Glomerular endothelial cell (primary cell): ENCODE measurements at places on chromosomes 2 and 18.

DNA sequence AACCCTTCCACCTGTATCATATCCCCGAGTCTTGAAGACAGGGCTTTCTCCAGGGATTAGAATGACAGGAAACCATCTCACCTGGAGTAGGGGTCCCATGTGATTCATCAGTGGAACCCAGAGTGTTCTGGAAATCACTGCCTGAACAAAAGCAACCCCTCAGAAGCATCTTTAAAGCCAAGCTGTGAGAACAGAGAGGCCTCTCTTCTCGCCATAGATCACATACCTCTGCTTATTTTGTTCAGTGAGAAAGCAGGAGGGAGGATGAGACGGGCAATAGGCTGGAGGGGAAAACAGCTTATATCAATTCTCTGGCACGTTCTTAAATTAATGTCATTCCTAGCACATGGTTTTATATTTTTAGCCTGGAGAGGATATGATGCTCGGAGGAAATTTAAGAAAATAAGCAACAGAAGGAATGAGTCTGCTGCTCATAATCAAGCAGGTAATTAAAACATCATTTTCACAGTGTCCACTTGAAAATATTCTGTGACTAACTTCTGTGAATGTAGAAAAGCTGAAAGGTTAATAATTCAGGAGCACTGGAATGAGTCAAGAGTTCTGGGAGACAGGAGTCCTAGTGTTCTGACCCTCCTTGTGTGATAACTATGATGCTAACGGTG lies 213.6 kb upstream of the SP5 start:
- DNase-seq = no peak

DNA sequence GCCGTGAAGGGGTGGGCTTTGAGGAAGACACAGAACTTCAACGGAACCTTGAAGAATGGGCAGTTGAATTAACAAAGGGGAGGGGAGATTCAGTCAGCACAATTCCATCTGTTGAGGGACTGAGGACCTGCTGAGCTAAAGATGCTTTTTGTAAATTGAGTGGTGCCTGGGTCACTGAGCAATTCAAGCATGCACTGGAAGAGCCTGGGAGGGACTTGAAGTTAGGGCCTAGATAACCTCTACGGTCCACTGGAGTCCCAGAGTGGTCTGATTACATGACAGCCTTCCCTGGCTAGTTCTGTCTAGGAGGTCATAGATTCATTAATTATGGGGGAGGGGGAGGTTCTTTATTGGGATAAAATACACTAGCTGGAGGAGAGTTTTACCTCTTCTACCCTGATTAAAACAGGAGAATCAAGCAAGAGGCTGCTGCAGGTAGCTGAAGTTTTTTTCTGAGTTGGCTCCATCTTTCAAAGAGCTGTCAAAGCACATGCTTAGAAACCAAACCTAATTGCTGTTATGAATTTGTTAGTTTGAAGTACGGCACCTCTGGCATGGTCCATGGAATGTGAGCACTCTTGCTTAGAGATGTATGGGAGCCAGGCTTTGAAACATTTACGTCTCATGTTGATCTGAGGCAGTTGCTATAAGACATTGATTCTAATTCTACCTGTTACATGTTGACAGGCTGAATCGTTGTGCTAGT lies 290.2 kb downstream of the PRKCE start:
- DNase-seq = no peak

DNA sequence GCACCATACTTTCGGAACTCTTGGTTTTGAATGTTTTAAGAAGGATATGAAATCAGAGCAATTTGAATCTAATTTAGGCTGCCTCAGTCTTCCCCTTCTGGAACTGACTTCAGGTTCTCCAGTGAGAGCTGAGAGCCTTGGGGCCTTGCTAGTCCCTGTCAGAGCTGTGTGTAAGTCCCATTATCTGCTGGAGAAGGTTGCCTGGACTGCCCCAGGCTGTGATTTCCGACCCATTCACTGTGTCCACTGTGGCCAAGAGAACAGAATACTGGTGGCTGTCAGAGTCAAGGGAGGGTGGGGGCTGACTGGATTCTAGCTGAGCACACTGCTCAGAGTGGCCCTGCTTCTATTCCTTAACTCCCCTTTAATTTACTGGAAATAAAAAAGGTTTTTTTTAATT lies 278.0 kb downstream of the KCNS3 start:
- DNase-seq = no peak

GRCh38 chr18:74063023-74063422 lies 84.6 kb downstream of the FBXO15 start:
- DNase-seq = no peak

DNA sequence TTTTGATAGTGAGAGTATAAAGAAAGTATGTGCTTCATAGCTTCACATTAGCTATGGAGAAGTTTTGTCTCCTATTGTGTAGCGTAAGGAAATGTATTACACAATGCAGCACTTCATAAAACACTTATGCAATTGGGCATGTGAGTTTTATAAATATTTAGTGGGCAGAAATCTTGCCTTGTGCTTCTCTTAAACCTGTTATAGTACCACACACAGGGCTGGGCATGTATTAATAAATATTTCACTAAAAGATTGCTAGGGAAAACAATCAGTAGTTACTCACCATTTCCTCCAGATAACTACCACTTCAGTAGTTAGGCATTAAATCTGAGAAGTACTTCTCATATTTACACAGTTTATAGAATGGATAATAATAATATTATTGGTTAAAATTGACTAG lies 1080.8 kb upstream of the PIK3C3 start:
- no peak for DNase-seq

DNA sequence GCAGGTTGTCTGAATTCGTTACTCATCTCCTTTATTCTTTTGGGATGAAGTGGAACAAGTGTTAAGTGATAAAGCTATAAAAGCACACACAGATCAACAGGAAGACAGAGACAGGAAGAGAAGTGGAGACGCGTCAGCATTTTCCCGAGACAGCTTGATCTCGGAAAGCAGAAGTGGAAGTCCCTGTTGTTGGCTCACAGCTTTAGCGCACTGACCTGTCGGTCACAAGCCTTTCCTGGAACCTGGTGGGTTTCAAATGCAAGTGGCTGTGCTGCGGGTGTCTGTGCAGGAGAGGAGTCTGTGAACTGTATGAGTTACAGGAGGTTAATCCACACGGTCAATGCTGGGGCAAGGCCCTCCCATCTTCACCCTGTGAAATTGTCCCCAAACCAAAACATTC lies 116.6 kb upstream of the PELI1 start:
- DNase-seq = no peak

DNA sequence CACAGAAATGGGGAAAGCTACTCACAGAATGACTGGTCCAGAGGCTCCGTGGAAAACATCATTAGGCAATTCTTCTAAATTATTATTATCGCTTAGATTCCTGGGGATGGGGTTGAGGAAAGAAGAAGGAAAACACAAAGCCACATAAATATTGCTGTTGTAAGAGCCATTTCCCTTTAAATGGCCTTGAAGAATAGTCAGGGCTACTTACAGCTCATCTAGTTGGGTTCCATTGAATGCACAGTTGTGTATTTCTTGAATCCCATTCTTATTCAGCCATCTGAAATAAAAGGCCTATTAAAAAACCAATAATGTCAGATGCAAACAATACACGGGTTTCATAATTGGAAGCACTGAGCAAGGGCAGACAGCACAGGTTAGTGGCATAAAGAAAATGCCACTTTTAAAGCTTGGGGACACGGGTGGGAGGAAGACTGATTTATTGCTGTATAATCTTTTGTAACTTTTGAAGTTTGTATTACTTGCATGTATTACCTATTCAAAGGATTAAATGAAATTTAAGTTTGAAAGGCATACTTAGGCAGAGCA lies 171.4 kb downstream of the FSHR start:
- no peak for DNase-seq

- DNase-seq = no peak
These were observed 36.8 kb downstream of the CHST10 start for GRCh38 chr2:100380681-100381080.

DNA sequence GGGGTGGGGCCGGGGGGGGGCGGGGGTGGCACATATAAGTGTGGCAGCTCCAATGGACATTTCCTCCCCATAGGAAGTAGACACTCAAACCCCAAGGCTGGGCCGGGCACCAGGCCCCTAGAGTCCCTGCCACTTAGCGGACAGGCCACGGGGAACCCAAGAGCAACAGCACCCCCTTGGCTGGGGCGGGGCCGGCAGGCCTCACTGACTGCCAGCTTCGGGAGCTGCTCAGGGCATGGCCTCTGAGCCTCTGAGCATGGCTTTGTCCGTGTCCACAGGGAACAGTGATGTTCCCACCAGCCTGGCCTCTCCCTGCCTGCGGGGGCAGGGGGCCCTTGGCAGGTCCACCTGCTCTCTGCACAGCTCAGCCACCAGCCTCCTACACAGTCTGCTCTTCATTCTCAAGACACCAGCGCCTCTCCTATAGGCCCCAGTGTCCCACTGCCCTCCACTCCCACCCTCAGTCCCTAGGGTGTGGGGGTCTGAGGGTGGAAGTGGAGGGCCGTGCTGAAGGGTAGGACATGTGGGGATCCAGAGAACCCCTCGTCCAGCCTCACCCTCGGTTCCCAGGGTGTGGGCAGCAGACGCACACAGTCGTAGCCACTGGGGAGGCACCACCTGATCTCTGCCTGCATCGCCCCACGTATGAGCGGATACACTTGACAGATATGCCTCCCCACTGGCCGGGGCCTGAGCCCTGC lies 106.7 kb downstream of the FAM210A start:
- no peak for DNase-seq

DNA sequence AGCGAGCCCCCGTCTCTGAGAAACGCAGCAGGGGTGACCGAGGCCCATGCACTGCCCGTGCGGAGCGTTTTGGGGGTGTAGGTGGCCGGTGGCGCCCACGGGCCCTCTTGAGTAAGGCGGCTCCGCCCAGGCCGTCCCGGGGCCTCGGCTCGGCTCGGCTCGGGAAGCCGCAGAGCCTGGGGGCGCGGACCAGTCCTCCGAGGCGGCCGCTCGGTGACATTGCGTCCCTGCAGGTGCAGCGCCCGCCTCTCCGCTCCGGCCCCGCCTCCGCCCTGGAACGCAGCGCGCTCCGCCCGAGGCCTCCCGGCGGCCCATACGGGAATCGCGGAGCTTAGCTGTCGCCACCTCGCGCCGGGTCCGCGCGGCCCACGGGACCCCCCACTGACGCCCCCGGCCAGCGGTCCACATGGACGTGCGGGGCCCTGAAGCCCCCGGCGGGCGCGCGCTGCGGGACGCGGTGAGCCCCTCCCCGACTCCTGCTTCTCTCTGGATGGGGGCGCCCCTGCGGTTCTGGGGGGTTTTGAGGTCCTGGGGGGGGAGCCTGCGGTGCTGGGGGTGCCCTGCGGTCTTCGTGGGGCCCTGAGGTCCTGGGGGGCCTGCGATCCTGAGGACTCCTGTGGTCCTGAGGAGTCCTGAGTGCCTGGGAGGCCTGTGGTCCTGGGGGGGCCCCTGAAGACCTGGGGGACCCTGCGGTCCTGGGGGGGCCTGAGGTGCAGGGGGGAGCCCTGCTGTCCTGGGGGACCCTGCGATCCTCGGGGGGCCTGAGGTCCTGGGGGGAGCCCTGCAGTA lies at the start of gene HSBP1L1:
Gene HSBP1L1 (plus strand): TSS at position 314 of the 789 bp plus-strand sequence. CDS start 93 bp downstream, at position 407.
- DNase-seq = no peak

- no peak for DNase-seq
These were observed 820.5 kb upstream of the POU3F3 start for GRCh38 chr2:104033399-104033798.

DNA sequence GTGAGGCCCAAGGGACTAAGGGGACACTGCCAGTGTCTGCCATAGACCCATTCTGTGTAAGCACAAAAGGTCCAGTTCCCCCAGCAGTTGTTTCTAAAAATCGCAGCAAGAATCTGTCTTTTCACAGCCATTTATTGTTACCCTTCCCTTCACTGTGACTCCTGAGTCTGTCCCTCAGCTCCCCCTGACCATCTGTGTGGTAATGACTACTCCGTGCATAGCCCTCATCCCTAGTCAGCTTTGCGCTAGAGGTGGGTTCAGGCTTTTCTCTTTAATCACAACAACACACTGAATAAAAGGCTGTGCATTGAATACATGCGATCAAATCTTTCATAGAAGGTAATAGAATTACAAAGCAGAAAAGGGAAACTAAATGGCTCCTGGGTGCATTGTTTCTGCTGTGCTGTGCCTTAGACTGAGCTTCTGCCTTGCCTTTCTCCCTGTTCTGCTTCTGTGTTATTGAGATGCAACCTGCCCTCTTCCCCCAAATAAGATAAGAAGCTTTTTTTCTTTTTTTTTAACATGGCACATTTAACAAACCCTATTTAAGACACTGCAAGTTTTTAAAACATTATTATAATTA lies 836.0 kb upstream of the CDH2 start:
- DNase-seq = no peak

DNA sequence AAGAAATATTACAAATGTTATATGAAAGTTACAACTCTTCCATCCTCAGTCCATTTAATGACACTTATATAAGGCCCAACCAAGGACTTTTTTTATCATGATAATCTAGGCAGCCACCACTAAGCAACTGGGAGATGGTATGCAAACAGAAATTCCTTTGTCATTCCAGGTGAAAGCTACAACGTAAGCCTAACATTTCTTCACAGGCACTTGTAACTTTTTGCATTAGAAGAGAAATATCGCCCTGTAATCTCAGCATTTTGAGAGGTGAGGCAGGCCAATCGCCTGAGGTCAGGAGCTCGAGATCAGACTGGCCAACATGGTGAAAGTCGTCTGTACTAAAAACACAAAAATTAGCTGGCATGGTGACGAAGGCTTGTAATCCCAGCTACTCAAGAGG lies 581.2 kb upstream of the SLC8A1 start:
- DNase-seq = no peak

DNA sequence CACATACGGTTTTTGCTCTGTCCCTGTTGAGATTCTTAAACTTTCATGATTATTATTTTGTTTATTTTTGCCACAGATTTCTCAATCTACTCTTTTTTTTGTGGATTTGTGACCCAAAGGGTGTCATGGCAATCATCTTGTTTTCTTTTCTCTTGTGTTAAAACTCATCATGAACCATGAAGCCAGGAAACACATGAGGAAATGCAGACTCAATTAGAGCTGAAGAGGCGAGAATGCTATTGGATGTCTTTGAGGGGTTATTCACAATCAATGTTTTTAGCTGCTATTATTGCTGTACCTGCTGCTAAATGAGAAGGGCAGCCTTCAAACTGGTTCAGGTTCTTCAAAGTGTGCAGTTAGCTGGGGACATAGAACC lies 99.5 kb upstream of the MMADHC start:
- DNase-seq = no peak
